WERI-Rb-1 (cell line): ENCODE measurements at places on chromosomes 7 and 10.

GRCh38 chr7:36232555-36232954, 79.5 kb downstream of the EEPD1 start:
- DNase-seq: no peak

GRCh38 chr10:7945034-7945433, 109.5 kb upstream of the GATA3 start:
- no peak for DNase-seq

DNA sequence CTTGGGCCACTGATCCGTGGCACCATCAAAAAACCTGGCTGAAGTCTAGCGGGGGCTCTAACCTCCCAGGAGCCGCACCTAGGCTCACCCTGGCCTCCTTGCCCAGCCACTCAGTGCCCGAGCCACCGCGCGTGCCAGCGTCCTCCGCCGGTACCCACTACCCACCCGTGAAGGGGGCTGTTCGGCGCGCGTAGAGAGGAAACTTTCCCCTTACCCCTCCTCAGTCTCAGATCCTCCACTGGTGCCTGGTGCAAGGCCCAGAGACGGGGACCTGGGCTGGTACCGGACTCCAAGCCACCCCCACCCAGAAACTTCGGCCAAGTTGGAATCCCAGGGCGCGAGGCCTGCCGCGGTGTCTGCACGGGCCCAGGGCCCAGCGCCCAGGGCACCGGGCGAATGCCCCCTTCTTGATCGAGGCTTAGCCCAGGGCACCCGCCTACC, 3.5 kb upstream of the EBF3 start:
- no peak for DNase-seq

DNA sequence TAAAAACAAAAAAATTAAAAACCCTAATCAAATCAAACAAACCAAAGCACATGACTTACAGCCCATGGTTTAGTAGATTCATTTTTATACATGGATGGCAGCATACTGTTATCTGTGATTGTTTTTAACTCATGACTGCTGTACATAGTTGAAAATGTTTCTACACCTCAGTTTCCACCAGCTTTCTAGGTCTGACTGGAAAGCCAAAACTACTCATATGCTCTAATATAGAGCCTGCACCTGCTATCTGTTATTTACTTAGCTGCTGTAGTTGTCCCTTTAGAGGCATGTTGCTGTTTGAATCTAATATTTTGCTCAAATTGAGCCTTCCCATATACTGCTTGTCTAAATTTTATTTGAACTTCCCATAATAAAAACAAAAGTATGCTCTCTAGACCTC, 289.9 kb upstream of the LRRN3 start:
- DNase-seq: no peak

DNA sequence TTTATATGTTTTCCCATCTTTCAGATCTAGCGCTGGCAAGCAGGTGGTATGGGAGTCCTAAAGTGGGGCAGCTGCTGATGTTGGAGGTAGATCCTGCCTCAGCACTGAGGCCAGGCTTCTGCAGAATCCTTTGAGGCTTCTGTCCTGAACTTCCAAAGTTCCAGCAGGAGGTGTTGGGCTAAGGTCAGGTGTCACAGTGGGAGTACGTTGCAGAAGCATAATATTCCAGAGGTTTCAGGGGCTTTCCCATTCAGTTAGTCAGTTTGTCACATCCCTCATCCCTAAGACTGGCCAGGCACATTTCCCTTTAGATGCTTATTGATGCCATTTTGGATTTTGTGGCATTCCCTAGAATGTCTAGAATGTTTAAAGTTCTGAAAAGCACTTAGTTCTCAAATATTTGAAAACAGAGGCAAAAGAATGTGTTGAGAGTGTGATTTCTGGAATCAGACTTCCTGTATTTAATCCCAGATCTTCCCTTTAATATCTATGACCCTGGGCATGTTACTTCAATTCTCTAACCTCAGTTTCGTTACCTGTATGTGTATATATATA, 319.1 kb upstream of the PHYHIPL start:
- no peak for DNase-seq

DNA sequence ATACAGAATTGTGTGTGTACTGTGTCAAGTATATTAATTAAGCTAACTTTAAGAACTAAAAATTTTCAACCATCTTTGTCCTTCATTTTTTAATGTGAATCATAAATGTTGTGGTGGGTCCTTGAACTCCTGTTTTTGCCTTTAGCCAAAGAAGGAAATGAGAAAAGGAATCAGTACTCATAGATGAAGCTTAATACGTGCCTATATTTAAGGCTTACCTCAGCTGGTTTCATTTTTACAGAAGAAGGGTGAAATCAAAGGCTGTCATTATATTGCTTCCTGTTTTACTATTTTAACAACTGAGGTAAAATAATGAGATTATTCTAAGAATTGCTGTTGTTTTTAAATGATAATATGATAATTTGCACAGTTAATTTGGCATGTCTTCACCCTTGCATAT, 6.3 kb upstream of the SNX13 start:
- no peak for DNase-seq

- DNase-seq: no peak
Measured at GRCh38 chr10:77899080-77899477, 27.5 kb downstream of the DLG5 start.

- no peak for DNase-seq
Measured at GRCh38 chr7:135763261-135763660, 14.6 kb upstream of the FAM180A start.

- DNase-seq: no peak
Measured at GRCh38 chr7:14438366-14438765, 448.9 kb upstream of the ETV1 start.

- no peak for DNase-seq
Measured at GRCh38 chr7:70383066-70383782, 748.7 kb upstream of the GALNT17 start.
